ENCODE measurements at places on chromosomes 7 and 10. TPM values are rescaled to one million over a fixed set of nuclear protein-coding genes. Genes with fewer than 3 reads are reported as not detected.

Gene CPN1
- not detected for total RNA-seq

Gene A1CF
- not detected for total RNA-seq

GRCh38 chr10:78550716-78551115 lies 517.1 kb downstream of the RPS24 start:
- no peak for DNase-seq

DNA sequence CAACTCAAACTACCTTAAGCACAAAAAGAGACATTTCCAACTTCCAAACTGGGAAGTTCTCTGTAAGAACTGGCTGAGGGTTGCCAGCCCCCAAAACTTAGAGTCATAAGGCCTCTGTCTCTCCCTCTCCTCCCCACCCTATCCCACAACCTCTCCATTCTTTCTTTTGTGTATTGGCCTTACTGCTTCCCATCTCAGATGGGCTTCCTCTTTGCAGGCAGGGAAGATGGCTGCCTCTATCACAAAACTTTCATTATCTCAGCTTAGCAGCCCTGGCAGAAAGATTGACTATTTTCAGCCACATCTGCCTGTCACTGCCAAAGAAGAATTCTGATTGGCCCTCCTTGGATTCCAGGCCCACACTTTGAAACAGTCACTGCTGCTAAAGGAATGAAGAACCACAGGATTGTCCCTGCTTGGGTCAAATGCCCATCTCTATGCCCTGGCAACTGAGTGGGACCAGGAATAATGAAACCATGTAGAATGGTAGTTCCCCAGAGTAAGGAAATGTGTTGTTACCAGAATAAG lies 58.0 kb upstream of the PRKAR2B start:
- DNase-seq: no peak

DNA sequence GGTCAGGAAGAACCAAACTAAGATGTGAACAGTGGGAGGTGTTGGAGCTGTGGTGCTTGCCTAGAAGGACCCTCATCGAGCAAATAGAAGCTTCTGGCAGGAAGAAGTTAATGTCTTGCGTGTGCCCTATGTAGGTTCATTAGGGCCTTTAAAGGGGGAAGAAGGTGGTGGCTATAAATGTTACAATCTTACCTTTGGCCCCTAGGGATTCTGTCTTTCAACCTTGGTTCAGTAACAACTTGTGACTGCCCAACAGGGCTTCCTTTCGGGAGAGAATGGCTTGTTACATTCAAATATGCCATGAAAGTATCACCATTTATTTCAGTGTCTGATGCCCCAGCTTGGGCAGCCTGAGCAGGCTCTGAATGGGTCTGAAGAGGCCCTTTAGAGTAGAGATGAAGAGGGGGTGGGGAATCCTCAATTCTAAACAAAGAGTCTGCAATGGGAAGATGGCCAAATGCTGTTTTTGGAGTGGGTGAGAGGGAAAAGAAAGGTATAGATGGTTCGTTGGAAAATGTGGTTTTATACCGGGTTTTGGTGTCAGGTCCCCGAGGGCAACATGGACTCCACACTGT lies 108.0 kb downstream of the TCF7L2 start:
- no peak for DNase-seq

DNA sequence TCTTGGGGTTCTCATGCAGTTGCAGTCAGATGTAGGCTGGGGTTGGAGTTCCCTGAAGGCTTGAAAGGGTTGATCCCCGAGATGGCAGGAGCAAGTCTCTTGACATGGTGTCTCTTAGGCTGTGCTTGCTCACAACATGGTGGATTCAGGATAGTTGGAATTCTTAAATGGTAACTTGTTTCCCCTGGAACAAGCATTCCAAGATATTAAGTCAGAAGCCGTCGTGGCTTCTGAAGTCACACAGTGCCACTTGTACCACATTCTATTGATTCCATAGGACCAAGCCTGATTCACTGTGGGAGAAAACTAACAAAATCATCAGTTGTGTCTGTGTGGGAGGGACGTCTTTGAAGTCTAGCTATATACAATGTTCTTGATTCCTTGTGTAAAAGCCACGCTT lies 3.5 kb upstream of the SLC35B4 start:
- DNase-seq: no peak
